Epithelial cell of umbilical artery (primary cell): ENCODE measurements at places on chromosomes 1 and 21. TPM values are rescaled to one million over a fixed set of nuclear protein-coding genes. Genes with fewer than 3 reads are reported as not detected.

TMPRSS3 gene
- total RNA-seq = not detected in 2 replicates

SLC66A1 gene
- total RNA-seq = 13.6 and 16.1 TPM in 2 replicates

DNASE2B gene
- not detected in 2 replicates for total RNA-seq

OR10J1 gene
- not detected in 2 replicates for total RNA-seq

CACNA1S gene
- not detected in 2 replicates for total RNA-seq

HPCA gene
- not detected in 2 replicates for total RNA-seq

POMGNT1 gene
- 42.9 and 51.5 TPM in 2 replicates for total RNA-seq
